ENCODE measurements at places on chromosomes 3 and 15.

GRCh38 chr15:33341953-33342352 is 31.2 kb downstream of the RYR3 start:
- no peak for DNase-seq

GRCh38 chr15:101371081-101371480 is 76.0 kb upstream of the SNRPA1 start:
- DNase-seq, result no peak

GRCh38 chr3:106745344-106746168 is 631.7 kb upstream of the CCDC54 start:
- DNase-seq, result no peak

DNA sequence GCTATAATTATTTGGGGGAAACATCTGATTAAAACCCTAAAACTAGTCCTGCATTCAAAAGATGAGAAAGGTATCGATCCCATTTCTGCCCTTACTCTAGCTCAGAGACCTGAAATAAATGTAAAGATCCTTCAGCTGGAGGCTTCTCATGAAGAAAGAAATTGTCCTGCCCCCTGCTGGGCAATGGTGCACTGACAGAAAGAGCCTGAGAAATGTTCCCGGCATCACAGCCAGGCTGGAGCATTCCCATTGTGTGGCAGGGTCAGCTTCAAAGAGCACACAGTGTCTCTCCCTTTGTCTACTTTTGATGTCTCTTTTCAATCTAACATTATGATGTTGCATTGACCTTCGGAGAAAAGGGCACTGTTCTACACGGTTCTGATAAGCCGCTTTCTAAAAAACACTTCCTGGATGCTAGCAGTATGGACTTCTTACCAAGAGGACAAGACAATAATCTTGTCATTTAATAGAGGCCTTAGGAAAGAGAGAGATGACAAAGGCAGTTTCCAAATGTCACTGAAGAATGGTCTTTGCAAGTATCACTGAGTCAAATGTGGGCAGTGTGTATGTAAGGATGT is 287.5 kb downstream of the MAGI1 start:
- peak; percentile 49 for DNase-seq

DNA sequence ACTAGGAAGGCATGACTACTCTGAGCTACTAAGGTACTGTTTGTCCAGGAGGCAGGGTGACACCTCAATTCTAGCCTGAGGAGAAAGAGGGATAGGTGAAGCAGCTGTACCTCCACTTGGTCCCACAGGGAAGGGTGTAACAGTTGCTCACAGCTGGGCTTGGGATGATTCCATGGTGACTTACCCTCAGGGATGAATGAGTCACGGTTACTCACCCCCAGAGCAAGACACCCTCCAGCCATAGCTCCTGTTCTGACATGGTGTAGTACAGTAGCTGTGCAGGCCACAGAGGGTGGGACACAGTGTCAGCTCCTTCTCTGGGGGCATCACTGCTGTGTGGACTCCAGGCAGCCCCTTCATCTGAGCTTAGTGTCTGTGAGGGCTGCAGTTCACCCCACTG is 868.6 kb upstream of the SEMA6D start:
- no peak for DNase-seq

DNA sequence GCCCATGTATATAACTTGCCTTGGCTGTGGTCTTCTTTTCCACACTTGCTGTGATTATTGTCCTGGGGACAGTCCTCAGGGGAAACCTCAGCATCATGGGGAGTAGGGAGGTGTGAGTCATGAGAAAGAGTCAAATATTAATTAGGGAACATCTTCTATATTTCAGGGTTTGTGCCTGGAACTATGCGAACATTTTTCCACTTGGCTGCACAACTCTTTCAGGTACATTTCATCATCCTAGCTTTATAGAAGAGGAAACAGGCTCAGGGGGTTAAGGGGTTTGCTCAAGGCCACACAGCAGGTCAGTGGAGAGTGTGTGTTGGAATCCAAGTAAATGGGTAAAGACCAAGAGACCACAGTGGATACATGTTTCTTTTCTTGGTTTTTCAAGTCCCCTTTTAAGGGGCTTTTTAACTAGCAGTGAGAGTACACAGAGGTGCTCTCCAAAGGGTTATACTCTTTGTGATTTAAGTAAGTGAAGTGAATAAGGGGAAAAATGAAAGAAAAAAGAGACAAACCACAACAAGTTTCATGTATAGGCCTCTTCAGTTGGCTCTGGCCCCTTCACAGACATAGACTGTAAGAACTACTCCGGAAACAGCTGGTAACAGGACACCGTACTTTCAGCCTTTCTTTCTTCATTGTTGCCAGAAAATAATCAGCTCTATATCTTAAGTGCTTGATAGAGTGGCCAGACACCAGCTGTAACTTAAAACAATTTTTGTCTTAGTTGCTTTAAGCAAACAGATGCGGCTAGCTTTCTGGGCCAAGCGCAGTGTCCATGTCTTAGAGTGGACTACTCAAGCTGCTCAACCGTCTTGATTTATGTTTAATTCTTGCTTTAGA is 64.6 kb downstream of the EEFSEC start:
- DNase-seq, result no peak

GRCh38 chr3:132368515-132368914 is 48.8 kb upstream of the DNAJC13 start:
- DNase-seq, result no peak

GRCh38 chr3:50381383-50381782 is 22.1 kb upstream of the TMEM115 start:
- DNase-seq, result no peak

GRCh38 chr15:73924171-73924921 is 1.9 kb upstream of the LOXL1 start:
- DNase-seq, result no peak

GRCh38 chr3:193998123-193998448 is 137.9 kb upstream of the HES1 start:
- DNase-seq, result no peak

DNA sequence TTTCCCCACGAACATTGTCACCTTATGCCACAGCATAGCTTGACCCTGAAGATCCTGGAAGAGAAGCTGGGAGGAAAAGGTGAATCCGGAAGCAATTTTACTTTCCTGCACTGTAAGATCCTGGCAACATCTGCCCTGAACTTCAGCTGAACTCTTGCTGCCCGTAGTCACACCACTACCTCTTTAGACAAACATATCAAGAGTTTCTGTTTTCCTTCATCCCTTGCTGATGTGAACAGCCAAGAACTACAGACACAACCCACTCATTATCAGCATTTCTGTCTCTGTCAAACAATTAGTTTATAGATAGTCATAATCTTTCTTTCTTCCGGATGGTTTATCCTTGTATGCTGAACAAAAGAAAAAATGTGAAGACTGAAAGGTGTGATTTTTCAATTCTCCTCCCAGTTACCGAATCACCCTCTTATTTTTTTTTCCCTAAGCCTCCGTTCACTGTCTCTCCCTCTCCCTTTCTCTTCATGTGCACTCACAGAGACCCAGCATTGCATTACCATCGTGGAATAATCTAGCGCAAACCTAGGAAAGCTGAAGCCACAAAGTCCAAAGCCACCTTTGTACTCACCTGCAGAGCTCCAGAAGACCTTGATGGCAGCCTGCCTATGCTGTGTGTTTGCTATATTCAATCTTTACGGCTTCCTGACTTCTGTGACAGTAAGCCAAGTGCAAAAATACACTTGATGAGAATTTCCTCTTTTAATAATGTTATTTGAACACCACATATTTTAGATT is 229.2 kb downstream of the CDIN1 start:
- peak; percentile 71 for DNase-seq

- no peak for DNase-seq
Measured at GRCh38 chr3:152853196-152853595, 18.3 kb downstream of the P2RY1 start.

- DNase-seq, result no peak
Measured at GRCh38 chr3:133136114-133137041, 98.2 kb downstream of the TMEM108 start.

- no peak for DNase-seq
Measured at GRCh38 chr3:182327196-182327681, 466.1 kb upstream of the ATP11B start.

DNA sequence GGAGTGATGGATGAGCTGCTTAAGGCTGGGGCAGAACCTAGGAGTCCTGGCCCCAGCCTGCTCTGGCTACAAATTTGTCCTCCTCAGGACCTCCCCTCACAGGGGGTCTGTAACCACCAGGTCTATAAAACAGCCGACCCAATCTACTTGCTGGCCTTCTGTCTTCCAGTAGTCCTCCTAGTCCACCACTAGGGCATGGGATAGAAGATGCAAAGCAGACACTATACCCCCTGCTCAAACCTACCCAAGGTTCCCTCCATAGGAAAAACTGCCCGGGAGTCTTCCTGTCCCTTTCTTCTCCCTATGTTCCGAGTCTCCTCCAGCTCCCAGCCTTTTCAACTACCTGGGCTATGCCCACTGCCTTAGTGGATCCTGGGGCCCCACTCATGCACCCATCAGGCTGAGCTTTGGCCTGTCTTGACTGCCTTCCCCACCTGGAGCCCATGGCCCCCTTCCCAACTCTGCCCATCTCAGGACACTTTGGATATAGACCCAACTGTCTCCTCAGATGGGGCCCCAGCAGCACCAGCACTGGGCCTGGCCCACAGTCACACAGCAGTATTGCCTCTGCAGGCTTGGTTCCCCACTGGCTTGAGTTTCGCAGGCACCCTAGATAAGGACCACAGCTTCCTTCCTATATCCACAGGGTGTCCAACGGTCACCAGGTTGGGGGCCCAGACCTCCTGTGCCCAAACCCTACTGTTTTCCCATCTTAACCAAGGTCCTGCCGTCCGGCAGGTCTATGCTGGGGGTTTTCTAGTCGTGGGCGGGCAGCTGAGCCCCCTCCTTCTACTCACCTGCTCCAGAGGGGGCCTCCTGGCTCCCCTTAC is 1.1 kb downstream of the HYAL3 start:
- peak; percentile 38 for DNase-seq

DNA sequence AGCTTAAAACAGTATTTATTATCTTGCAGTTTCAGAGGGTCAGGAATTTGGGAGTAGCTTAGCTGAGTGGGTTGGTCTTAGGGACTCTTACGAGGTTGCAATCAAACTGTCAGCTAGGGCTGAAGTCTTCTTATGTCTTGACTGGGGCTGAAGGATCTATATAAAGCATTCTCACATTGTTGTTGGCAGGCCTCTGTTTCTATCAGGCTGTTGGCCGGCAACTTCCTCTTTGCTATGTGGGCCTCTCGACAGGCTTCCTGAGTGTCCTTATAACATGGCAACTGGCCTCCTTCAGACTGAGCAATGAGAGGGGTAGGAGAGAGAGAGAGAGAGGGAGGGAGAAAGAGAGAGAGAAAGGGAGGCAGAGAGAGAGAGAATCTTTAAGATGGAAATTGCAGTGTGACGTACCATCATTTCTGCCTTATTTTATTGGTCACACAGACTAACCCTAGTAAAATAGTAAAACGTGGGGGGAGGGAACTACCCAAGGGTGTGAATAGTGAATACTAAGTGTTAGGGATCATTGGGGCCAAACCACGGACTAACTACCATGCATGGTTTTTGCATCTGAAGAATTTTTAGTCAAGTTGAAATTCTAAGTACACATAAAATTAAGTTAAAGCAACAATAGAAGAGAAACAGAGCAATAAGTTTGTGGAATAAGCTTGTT is 16.1 kb downstream of the FGF7 start:
- no peak for DNase-seq

DNA sequence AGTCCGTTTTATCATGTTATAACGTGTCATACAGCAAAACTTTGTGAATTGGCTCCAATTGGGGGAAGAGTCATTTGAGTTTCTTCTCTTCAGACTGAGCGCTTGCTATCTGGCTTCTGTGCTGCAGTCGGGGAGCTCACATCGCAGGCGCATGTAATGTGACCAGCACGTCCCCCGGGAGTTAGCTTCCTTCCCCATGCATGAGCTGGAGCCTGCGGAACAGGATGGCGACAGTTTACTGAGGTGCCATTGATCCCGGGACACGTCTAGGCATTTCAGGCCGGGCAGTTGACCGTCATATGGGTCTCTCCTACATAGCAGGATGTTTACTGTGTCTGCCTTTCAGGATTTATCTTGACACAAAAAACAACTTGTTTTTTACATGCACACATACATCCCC is 44.8 kb downstream of the CMTM8 start:
- no peak for DNase-seq

DNA sequence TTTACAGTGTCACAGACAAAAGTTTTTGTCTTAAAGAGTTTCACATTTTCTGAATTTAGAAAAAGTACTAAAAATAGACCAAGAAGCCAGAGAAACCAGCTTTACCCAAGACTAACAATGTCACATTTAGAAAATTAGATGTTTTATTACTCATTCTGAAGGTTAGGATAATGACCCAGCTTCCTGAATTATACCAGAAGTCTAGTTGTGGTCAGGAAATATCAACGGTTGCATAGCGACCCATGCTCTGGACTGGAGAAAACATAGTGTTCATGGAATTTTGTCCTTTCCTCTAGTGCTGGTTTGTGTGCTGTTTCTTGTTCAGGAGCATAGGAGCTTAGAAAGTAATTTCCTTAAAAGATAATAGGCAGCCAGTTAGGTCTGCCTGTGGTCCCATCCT is 59.0 kb downstream of the DPPA2 start:
- DNase-seq, result peak; percentile 21

- no peak for DNase-seq
Measured at GRCh38 chr3:176920766-176921160, 276.5 kb downstream of the TBL1XR1 start.

- no peak for DNase-seq
Measured at GRCh38 chr3:89000886-89001285, 106.5 kb upstream of the EPHA3 start.

- DNase-seq, result no peak
Measured at GRCh38 chr3:112654492-112654891, 13.5 kb upstream of the CCDC80 start.

DNA sequence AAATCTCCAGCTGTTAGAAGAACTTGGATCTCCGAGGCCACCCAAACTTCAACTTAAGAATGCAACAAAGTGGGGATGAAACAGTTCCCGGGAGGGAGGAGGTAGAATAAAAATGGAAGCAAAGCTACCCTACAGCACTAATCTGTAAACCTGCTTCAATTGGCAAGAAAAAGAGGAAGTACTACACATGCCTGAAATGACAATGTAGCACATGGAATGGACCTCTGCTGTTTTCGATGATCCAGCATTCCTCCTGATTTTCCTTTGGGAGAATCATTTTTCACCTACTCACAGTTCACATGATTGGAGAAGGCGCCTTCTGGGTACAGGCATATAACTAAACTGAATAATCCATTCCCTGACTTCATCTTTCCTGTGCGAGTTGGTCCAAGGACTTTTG is 1081.5 kb downstream of the FHIT start:
- no peak for DNase-seq

GRCh38 chr15:51649659-51650521 is 27.3 kb upstream of the DMXL2 start:
- DNase-seq, result peak; percentile 86

GRCh38 chr3:72031581-72031980 is 246.6 kb upstream of the PROK2 start:
- DNase-seq, result no peak

GRCh38 chr3:133821767-133822638 is 16.4 kb downstream of the SRPRB start:
- peak; percentile 24 for DNase-seq

DNA sequence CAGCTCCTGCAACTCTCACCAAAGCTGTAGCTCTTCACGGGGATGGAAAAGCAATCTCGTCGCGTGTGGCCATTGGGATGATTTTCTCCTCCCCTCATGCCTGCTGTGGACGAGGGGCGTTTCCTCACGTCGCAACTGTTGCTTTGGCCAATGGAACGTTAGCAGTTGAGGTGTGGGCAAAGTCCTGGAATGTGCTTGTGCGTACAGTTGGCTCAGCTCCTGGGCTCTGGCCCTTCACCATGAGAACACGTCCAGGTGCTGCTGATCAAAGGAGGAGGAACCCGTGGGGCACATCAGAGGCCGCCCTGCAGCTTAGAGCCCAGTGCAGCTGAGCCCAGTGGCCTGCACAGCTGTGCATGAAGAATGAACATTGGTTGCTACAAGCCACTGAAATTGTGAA is 186.1 kb downstream of the TJP1 start:
- peak; percentile 61 for DNase-seq
